ENCODE measurements at places on chromosomes 2 and 18. TPM values are rescaled to one million over a fixed set of nuclear protein-coding genes. Genes with fewer than 3 reads are reported as not detected.

The SCN1A gene
- 69.5 TPM for total RNA-seq

The ASB18 gene
- 0.45 TPM for total RNA-seq

The SDC1 gene
- 26.0 TPM for total RNA-seq

The MORN2 gene
- total RNA-seq: 15.8 TPM

The CYP1B1 gene
- total RNA-seq: 23.7 TPM

The MYL1 gene
- 0.73 TPM for total RNA-seq

The ACVR1C gene
- total RNA-seq: 0.45 TPM

The TTN gene
- 4.3 TPM for total RNA-seq

The AMER3 gene
- total RNA-seq: 25.7 TPM

The CD226 gene
- total RNA-seq: 1.1 TPM

The SIGLEC15 gene
- total RNA-seq: 0.18 TPM

The HEATR5B gene
- total RNA-seq: 71.6 TPM

The L3MBTL4 gene
- total RNA-seq: 2.9 TPM

The LCT gene
- total RNA-seq: 0.09 TPM

The CFC1 gene
- total RNA-seq: 1.3 TPM

The ALPP gene
- not detected for total RNA-seq

The CDH2 gene
- total RNA-seq: 134 TPM

The KLHL14 gene
- total RNA-seq: 9.4 TPM

The SLC4A1AP gene
- total RNA-seq: 20.4 TPM

The SP9 gene
- total RNA-seq: 0.09 TPM

The DCDC2C gene
- total RNA-seq: not detected

The KDM3A gene
- total RNA-seq: 57.2 TPM

The MDH1B gene
- 5.0 TPM for total RNA-seq

The EIF2AK2 gene
- 47.8 TPM for total RNA-seq

The ALLC gene
- not detected for total RNA-seq

The NBEAL1 gene
- total RNA-seq: 56.6 TPM

The C2orf92 gene
- 15.7 TPM for total RNA-seq

The CARF gene
- total RNA-seq: 21.7 TPM

The KCNG3 gene
- 0.27 TPM for total RNA-seq

The SH3BP4 gene
- 19.7 TPM for total RNA-seq

The TGFA gene
- total RNA-seq: 11.2 TPM

The METAP1D gene
- total RNA-seq: 18.0 TPM

The GALNT13 gene
- total RNA-seq: 14.2 TPM

The SERPINB3 gene
- not detected for total RNA-seq

The COL4A4 gene
- total RNA-seq: 3.0 TPM

The CMPK2 gene
- total RNA-seq: 7.0 TPM

The TBR1 gene
- 0.64 TPM for total RNA-seq

The MEP1B gene
- total RNA-seq: 0.54 TPM

The KIF3C gene
- 68.1 TPM for total RNA-seq

The POTEJ gene
- total RNA-seq: 0.45 TPM

The GPR39 gene
- total RNA-seq: 4.3 TPM

The TNS1 gene
- 18.7 TPM for total RNA-seq

The HOXD10 gene
- not detected for total RNA-seq

The TMEM169 gene
- total RNA-seq: 18.6 TPM

The ZNF396 gene
- 3.8 TPM for total RNA-seq

The LRRC30 gene
- not detected for total RNA-seq

The CPLX4 gene
- total RNA-seq: 14.8 TPM

The COPS9 gene
- total RNA-seq: 61.8 TPM

The AQP4 gene
- 84.5 TPM for total RNA-seq

The TMEM163 gene
- 10.2 TPM for total RNA-seq
